KBM-7 (cell line): ENCODE measurements at places on chromosomes 12 and 14.
A peak's percentile ranks its signal among the peaks of the same experiment; 100 is the strongest.

DNA sequence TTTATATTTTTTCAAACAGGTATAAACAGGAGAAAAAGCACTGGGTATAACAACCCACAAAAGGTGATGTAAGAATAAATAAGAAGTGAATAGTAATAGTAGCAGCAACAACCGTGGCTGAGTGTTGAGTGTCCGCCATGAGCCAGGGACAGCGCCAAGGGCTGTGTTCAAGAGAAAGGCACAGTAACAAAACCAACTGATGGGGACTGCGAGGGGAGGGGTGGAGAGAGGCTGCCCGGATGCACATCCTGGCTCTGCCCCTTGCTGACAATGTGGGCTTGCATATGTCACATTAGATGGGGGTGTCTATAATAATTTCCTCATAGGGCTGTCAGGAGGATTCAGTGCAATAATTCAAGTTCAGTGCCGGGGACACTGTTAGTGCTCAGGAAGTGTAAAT is 912.4 kb downstream of the VRK1 start:
- no peak for DNase-seq

GRCh38 chr12:63766498-63766897 is 13.2 kb upstream of the RXYLT1 start:
- peak; percentile 15 for DNase-seq

- DNase-seq: no peak
These were observed 97.1 kb downstream of the BCL2L14 start for GRCh38 chr12:12167847-12168246.

GRCh38 chr14:104794099-104794498 is 1.4 kb downstream of the AKT1 start:
- DNase-seq: peak; percentile 62

DNA sequence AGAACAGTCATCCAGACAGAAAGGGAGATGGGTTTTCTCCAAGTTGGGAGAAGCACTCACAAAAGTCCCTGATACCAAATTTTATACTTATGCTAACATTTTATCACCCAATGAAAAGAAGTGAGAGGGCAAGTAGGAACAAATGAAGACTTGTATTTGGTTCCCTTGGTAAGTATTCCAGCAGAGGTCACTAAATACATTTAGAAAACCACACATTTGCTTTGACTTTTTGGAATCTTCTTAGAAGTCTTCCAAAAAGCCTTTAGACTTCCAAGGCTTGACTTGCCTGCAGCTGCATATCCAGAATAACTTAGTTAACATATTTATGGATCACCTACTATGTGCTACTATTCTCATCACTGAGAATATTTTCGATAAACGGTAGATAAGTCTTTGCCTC is 3.1 kb upstream of the GYS2 start:
- DNase-seq: peak; percentile 51

GRCh38 chr12:108484845-108485244 is 30.2 kb upstream of the FICD start:
- DNase-seq: no peak

DNA sequence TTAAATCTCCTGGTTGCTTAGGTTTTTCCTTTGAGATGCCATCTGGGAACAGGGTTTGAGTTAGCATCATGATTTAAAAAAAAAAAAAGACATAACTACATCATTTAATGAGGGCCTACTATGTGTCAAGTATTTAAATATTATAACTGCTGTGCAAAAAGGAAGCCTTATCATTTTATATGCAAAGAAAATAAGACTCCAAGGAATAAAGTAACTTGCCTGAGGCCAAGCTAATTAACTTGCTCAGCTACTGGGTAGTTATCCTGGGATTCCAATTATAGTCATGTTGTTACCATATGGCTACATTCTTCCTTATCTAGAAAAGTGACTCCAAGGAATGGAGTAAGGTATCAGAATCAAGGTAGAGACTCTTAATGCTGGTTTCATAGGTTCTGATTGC is 123.5 kb downstream of the SLC41A2 start:
- DNase-seq: no peak

- no peak for DNase-seq
These were observed 266.4 kb downstream of the NAV3 start for GRCh38 chr12:78096909-78097597.

- no peak for DNase-seq
These were observed 49.0 kb downstream of the TBC1D15 start for GRCh38 chr12:71888521-71888920.

GRCh38 chr14:96274122-96274521 is 18.1 kb downstream of the BDKRB1 start:
- no peak for DNase-seq

DNA sequence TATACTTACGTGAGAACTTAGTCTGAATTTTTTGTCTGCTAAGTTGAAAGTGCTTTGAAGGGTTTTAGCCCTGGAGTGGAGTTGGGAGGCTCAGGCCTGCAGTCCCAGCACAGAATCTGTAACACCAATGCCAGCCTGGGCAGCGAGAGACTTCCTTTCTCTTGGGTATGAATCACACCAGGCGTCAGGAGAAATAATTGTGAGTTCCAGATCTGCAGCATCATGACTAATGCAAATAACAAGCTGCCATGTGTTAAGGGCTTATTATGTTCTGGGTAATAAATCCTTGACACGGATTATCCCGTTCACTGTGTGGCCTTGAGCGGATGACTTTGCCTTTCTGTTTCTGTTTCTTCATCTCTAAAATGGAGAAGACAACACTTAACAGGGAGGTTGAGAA is 70.6 kb downstream of the B4GALNT3 start:
- DNase-seq: no peak

GRCh38 chr12:77645966-77646598 is 184.6 kb upstream of the NAV3 start:
- DNase-seq: peak; percentile 20

DNA sequence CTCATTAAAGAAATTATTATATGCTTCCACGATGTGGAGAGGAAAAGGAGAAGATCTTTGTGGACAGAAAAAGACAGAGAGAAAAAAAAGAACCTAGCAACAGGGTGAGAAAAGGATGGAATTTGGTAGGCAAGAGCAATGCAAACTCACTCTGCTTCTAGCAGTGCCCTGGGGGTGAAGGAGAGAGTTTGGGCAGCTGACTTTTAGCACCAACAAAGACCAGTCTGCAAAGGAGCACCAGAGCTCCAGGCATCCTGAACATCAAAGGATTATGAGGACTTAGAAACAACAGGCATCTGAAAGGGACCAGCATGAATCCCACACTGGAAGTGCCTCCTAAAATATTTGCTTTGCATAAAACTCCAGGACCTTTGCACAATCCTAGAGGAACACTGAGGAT is 32.8 kb upstream of the RERG start:
- no peak for DNase-seq

DNA sequence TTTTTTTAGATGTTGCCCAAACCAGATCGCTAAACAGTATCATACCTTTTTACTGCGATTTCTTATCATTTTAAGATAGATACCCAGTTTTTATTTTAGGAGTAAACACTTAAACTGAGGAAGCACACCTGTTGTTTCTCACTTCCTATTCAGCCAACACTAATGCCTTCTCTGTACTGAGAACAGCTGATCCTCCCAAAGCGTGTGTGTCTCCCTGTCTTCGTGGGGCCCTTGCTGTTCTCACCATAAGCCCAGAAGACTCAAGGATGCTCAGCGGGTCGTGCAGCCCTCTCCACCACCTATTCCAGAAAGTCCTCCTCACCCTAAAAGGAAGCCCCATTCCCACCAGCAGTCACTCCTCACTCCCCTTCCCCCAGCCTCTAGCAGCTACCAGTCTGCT is 14.8 kb downstream of the PPP2R5C start:
- DNase-seq: no peak

GRCh38 chr12:120183211-120183631 is 11.3 kb downstream of the GCN1 start:
- DNase-seq: no peak
